ENCODE measurements at places on chromosomes 4 and X.

DNA sequence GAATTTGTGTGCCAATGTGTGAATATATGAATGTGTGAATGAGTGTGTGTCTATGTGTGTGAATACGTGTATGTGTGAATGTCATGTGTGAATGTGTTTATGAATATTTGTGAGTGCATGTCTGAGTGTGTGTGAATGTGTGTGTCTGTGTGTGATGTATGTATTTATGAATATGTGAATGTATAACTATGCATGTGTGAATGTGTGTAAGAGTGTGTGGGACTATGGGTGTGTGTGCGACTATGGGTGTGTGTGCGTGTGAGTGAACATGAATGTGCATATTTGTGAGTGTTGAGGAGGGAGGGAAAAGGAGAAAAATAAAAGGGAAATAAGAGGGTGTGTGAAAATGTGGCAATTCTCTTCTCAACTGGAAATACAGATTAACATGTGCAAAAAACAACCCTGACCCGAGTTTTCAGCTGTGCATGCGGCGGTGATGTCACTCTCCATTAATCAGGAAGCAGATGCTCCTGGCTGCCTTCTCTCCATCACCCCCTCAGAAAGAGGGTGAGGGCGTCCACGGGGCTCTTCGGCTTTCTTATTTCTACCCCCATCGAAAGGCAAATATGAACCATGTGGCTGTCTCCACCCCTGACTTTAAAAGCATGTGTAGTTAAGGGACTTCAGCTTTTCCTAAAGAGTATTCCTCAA lies 219.8 kb downstream of the MAML3 start:
- no peak for DNase-seq

- no peak for DNase-seq
Observed at GRCh38 chr4:80101792-80102116, 28.7 kb upstream of the ANTXR2 start.

GRCh38 chrX:107716118-107716684 lies 59.4 kb downstream of the TSC22D3 start:
- DNase-seq = no peak

DNA sequence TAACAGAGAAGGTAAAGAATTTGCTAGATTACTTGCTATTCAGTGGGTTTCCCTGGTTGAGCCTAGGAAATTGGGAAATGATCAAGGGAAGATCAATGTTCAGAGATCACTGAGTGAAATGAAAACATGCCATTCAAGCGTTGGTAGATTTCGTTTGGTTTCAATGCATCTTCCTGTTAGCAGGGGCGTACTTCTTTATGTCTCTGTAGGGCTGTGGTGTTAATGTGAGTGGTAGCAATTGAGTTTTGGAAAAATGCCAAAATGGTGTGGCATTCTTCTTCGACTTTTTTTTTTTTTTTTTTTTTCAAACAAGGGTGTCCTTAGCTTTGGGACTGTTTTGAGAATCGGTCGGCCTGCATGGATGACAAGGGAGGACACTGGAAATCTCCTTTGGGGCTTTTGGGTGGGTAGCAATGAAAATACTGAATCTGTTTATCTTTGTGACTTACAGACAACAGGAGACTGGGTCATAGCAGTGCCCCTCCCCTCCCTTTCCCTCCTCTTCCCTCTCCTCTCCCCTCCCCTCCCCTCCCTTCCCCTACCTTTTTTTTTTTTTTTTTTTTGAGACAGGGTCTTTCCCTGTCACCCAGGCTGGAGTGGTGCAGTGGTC lies 50.4 kb downstream of the SPRY1 start:
- no peak for DNase-seq

- no peak for DNase-seq
Observed at GRCh38 chr4:25547343-25547742, 108.3 kb upstream of the SLC34A2 start.

DNA sequence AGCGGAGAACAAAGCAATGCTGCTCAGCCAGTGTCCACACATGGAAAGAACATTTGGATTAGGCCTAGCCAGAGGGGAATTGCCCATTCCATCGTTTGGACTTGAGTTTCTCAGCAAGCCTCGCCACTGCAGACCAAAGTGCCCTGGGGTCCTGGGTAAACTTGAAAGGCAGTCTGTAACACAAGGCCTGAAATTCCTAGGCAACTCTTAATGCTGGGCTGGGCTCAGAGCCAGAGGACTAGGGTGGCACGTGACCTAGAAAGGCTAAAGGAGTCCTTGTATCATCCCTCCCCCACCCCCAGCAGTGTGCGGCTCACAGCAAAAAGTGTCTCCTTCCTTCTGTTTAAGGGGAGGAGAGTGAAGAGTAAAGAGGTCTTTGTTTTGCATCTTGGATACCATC lies 210.4 kb upstream of the ARX start:
- no peak for DNase-seq

DNA sequence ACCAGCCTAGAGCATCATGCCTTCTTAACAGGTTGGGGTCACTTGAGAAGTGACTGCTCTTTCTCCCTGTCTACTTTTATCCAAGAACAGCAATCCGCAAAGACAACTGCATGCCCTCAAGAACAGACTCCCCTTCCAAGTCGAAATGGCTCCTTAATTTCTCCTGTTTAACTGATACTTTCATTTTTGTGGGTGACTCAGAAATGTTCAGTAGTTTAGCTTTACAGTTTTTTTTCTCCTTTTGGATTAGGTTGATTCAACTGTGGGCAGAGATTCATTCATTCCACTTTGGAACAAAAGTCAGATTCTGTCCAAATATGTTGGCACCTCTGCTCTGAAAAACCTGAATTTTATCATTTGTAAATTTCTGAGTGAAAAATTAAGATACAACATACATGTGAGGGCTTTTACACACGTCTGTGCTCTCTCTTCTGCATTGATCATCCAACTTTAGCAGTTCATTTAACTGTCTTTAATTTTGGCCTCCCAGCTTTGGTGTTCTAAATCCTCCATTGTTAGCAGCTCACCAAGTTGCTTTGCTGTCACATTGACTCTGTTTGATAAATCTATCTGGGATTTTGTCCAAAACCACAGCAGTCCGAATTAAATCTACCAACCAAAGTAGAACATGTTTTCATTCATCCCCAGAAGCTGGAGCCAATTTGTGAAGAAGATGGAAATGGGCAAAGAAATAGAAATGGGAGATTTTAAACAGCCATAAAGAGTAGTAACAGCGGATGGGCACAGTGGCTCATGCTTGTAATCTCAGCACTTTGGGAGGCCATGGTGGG lies 50.0 kb downstream of the HOPX start:
- DNase-seq = no peak

DNA sequence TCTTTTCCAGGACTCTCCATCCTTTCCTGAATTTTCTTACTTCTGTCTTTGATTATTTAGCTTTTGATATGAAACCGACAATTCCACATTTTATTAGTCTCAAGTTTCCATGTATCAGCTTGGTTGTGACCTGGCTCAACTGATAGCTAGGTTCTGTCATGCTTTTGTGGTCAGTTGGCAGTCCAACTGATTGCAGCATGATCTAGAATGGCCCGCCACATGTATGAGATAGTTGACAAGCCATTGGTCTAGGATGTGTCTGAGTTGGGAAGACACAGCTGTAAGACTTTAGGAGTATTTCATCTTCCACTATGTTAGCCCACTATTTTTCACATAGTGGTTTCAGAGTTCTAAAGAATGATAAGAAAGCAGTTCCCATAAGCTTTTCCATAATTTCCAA lies 117.5 kb upstream of the GRID2 start:
- DNase-seq = no peak

- DNase-seq = no peak
Observed at GRCh38 chr4:83767067-83767466, 231.2 kb downstream of the GPAT3 start.

DNA sequence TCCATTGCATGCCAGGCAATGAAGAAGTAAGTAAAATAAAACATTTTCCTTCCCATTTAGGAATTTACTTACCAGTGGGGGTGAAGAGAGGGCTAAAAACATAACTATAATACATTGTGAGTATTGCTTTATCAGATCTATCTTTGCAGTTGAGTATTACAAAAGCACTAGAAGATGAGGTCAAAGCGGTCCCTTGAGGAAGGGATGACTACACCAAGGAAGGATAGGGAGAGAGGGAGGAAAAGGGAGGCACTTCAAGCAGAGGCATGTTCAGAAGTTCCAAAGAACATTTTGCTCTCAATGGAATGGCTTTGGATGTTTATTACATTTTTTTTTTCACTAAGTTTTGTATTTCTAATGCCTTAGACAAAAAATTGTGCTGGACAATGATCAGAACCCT lies 127.8 kb downstream of the TET2 start:
- no peak for DNase-seq

- DNase-seq = no peak
Observed at GRCh38 chr4:37821953-37822605, 4.4 kb upstream of the PGM2 start.

DNA sequence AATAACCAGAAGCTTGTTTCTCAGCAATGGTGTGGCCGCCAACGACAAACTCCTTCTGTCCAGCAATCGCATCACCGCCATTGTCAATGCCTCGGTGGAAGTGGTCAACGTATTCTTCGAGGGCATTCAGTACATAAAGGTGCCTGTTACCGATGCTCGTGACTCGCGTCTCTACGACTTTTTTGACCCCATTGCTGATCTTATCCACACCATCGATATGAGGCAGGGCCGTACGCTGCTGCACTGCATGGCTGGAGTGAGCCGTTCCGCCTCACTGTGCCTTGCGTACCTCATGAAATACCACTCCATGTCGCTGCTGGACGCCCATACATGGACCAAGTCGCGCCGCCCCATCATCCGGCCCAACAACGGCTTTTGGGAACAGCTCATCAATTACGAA lies 383 bp downstream of the DUSP21 start:
- no peak for DNase-seq

DNA sequence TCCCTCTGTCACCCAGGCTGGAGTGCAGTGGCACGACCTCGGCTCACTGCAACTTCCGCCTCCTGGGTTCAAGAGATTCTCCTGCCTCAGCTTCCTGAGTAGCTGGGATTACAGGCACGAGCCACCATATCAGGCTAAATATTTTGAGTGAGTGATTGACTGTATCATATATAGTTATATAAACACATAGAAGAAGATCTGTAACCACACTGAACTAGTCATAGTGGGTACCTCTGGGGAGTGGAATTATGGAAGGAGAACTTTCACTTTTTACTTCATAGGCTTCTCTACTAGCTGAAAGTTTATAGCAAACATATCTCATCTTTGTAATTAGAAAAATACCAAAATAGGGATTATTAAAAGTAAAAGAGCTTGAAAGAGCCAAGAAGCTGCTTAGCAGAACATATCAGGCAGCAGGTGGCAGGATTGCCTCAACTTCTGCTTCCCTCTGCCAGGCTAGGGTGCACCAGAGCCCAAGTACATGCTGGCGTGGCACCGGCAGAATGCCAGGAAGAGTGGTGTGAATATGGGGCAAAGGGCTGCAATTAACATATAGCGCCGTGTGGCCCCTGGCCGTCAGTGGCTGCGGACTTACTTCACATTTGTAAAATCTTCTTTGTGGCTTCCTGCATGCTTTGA lies 39.5 kb upstream of the CD40LG start:
- no peak for DNase-seq

DNA sequence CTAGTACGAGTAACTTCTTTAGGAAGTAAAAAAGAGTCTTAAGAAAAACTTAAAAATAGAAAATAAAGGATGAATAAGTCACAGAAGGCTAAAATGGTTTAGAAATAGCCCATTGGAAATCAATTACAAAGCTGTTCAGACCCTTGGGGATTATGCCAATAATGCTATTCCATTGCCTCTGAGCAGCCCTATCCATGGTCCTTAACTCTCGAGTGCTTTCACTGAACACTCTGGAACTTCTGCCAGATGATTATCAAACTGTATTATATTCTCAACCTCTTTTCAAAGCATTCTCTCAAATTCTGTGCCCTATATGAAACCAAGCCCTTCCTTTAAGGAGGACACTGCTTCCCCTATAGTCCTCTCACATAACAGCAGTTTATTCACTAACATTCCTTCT lies 17.0 kb downstream of the SLC9B1 start:
- no peak for DNase-seq

DNA sequence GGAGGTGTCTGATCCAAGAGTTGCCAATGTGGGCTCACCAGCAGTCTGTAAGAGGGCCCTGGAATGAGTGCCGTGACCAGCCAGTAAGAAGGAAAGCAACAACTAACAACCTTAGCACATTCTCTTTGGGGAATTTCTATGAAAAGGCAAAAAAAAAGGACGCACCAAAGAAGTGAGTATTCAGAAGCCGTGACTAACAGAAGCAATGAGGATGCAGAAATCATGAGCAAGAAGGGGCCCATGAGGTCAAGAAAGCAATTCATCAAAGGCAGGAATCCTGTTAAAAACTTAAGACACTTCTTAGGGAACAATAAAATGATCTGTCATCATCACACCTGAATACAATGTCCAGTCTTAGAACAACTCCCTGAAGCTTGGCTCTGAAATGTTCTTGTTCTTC lies 260.5 kb downstream of the RAPGEF2 start:
- DNase-seq = no peak

GRCh38 chr4:183485411-183486160 lies 19.3 kb upstream of the ING2 start:
- DNase-seq = no peak

GRCh38 chrX:50471390-50471789 lies 765 bp upstream of the DGKK start:
- DNase-seq = no peak

DNA sequence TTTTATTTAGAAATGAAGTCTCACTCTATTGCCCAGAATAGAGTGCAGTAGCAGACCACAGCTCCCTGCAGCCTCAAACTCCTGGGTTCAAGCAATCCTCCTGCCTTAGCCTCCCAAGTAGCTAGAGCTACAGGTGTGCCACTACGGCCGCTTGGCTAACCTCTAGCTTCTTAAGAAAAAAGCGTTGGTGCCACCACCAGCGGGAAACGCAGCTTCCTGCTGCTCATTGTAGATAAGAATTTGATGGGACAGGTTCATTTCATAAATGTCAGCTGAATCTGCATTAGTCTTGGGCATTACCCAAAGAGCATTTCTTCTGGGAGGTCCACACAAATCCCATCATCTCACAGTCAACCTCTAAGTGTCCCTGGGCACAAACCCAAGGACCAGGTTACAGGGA lies 33.2 kb upstream of the NAP1L5 start:
- no peak for DNase-seq

GRCh38 chr4:7367864-7368277 lies 66.9 kb downstream of the PSAPL1 start:
- no peak for DNase-seq

DNA sequence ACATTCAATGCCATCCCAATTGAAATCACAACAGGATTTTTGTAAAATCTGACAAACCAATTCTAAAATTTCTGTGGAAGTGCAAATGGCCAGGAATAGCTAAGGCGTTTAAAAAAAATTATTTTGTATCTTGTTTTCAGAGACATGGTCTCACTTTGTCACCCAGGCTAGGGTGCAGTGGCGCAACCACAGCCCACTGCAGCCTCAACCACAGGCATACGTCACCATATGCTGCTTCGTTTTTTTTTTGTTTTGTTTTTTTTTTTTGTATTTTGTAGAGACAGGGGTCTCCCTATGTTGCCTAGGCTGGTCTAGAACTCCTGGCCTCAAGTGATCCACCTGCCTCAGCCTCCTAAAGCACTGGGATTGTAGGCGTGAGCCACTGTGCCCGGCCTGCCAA lies 24.5 kb downstream of the ZNF41 start:
- no peak for DNase-seq

GRCh38 chr4:75289914-75290582 lies 224.2 kb downstream of the RCHY1 start:
- no peak for DNase-seq

Data from stimulated activated CD8-positive, alpha-beta memory T cell treated with anti-CD3 and anti-CD28 coated beads, Interleukin-7, amount 100 ng/mL, for 1 hour (primary cell).